ENCODE measurements at places on chromosomes 3 and 15.

- DNase-seq, result no peak
These were observed 20.5 kb downstream of the TIGIT start for GRCh38 chr3:114314282-114314681.

DNA sequence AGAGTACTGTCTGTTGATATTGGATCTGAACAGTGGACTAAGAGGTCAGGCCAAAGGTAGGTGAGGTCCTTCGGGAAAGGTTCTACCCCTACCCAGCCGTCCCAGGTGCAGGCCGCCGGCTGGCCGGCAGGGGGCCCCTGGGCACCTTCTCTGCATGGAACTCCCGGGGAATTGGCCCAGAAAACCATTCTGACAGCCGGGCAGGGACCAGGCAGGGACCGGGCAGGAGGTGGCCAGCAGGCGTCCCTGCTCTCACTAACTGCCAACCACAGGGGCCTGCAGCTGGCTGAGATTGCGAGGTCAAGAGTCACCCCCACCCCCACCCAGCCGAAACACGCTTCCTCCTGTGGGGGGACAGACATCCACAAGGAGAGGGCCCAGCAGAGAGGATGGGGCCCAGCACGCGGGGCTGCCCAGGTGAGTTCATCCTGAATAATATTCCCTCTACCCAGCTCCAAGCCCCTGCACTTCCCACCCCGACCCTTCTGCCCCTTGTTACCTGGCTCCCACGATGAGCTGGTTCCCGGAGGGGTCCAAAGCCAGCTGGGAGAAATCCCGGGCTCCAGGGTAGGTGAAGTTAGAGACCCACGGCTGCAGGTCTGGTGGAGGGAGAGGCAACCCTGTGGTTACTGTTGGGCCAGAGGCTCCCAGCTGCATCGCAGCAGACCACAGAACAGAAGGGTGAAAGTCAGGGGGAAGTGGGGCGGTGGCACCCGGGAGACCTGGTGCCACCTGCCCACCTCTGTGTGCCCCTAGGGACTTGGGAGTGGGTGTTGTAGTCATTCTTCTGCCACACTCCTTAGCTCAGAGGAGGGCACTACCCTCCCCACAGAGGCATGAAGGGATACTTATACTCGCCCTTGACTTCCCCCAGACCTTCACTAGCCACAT is 84.4 kb downstream of the SEMA5B start:
- peak; percentile 69 for DNase-seq

DNA sequence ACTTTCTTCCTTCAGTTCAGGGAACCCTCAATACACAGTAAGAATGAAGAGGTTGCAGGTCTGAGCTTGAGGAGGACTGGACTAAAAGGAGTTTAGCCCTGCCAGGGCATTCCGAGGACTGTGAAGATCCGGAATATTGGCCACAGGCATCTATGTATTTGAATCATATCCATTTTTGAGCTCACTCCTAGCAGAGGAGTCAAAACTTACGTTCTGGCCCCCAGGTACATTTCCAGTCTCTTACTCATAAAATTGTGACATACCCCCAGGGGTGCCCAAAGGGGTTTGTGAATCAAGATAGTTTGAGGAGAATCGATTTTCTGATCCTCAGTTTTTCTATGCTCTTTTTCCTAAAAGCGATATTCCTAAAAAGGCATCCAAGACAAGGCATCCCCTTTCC is 27.6 kb upstream of the SRP14 start:
- no peak for DNase-seq

GRCh38 chr3:70970171-70970570 is 613.4 kb downstream of the FOXP1 start:
- DNase-seq, result no peak

DNA sequence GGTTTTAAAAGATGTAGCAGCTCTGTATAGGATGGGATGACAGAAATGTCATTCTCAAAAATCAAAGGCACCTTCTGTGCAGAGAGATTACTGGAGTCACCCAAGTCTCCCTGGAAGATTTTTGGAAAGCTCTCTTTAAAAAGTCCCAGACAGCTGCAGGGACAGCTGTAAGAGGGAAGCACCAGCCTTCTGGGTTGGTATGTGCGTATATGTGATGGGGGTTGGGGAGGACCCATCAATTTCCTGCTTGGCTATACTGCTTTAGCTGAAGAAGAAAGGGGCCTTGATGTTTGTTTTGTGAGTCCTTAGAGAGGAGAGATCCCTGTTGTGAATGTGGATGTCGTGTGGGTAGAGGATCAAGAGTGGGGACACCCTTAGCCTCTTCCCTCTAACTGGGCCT is 5.4 kb upstream of the SEC11A start:
- no peak for DNase-seq

- no peak for DNase-seq
These were observed 17.3 kb downstream of the SPATA12 start for GRCh38 chr3:57077630-57078343.

DNA sequence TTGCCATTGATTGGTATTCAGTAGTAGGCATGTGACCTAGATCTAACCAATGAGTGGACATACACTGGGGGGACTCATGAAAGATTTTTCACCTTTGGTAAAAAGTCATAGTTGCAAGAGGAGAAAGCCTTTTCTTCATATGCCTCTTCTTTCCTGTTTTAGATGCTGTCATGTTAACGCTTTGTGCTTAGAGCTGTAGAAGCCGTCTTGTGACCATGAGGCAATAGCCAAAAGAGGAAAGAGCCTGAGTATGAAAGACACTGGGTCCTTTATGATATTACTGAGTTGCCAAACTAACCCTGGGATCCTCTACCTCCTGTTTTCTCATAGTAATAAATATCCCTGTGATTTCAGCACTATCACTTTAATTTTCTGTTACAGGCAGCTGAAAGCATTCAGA is 396.0 kb downstream of the FHIT start:
- DNase-seq, result no peak

- no peak for DNase-seq
These were observed 101.7 kb downstream of the IGSF11 start for GRCh38 chr3:118932822-118933558.

- no peak for DNase-seq
These were observed 148.3 kb upstream of the TRIM42 start for GRCh38 chr3:140529558-140529957.

DNA sequence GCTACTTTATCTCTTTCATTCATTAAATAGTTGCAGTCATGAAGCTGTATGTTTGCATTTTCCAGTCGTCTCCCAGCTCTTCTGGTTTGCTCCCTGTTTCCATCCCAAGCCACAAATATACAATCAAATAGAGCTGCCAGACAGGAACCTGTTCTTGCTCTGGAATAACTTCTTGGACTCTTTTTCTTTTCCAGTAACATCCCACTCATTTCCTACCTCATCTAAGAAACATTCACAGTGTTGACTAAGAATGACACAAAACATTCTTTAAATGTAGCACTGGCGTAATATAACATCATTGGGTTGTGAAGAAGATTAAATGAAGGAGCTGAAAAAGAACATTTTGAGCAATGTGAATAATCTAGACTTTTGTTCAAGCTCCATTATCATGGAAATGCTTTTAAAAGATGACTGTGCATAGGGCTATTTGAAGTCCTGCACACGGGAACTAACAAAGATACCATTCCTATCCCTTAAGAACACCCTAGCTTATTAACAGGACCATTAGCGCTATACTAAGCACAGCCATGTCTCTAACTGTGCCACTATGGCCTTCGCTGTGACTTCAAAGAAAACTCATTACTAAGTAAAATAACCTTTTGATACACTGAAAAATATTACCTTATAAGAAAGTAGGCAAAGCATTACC is 574.0 kb downstream of the NAALADL2 start:
- no peak for DNase-seq

DNA sequence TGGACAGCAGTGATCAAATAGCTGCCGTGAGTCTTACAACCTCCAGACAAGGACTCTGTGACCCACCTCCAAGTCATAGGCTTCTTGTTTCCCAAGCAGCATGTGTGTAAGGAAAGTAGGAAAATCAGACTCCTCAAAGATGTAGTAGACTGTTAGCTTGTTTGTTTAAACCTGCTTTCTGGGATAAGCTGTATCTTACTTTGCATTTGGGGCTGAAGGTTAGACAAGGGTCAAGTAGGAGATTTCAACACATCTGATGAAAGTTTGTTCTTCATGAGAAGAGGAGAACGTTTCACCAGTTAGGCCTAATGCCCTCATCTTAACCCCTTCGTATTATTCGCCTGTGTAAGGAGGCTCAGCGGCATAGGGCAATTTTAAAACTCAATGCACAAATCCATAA is 756.4 kb upstream of the NR2F2 start:
- DNase-seq, result no peak

DNA sequence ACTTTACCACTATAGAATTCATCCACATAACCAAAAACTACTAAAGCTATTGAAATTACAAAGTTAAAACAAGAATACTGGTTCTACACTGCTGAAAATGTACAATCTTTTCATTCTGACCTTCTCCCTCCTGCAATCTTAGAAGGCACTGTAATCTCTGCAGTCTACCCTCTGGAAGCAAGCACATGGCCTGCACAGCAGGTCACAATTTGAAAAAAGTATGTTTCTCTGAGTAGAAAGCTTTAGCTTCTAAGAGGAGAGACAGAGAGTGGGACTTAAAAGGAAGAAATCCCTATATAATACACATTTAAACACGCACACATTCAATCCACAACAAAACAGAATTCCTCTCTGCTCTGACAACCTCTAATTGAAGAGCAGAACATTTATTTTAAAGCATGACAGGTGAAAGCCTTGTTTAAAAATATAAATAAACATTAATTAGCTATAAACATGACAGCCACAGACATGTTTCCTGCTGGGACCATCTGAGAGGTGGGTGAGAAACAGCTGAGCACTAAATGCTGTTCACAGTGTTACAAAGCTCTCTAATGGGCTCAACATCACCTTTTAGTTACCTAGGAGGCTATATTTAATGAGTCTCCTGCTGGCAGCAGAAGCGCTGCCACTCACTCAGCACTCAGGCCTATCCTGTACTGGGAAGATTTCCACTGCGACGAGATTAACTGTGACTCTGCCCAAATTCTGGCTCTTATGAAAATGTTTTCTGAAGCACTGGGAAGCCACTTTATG is 447.4 kb downstream of the AGBL1 start:
- DNase-seq, result no peak

GRCh38 chr3:107950417-107950816 is 140.4 kb downstream of the CD47 start:
- no peak for DNase-seq

DNA sequence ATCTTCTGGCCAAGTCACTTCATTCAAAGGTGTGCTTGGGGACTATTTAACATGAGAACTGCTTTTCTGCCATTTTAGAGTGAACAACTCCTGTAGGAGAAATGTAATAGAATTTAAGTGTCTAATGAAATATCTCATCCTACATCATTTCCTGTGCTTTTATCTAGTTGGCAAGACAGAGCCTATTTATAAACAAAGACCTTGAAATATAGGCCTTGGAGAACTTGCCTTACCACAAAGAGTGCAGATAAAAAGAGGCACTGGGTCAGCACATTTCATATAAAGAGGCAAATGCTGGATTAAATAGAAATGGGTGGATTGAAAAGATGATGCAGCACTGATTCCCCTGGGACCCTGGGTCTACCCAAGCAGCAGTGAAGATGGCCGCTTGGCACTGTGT is 278.0 kb downstream of the SUCLG2 start:
- DNase-seq, result no peak

- DNase-seq, result peak; percentile 78
These were observed 41.6 kb upstream of the DLG1 start for GRCh38 chr3:197339841-197340520.

DNA sequence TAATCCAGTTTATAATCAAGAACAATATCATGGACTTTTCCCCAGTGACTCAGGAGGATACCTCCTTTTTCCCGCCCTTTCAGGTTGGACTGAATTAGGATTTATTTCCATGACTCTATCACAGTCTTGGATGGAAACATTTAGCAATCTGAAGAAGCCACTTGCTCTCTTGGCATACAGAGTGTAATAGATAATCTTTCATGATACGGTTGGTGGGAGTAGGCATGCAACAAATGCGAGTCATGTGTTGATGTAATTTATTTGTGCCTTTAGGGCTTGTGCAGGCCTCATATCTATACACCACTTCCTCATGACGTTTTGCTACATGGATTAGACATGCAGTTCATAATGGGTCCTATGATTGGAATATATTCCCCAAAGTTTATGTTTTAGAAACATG is 54.2 kb upstream of the MCTP2 start:
- DNase-seq, result peak; percentile 48

DNA sequence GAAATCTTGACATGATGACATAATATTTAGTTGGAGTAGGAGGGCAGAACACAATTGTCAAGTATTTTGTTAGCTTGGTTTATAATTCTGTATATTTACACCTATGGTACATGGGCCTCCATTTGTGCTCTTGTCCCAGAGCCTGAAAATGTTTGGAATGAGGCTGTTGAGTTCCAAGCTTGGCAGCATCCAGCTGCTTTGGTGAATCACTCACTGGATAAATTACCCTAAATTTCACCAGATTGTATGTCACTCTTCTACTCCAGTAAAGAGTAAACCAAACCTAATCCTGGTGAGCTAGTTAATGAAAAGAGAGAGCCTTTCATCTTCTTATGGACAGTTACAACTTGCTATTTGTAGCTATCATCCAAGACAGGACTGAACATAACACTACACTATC is 928.7 kb downstream of the DIPK2A start:
- DNase-seq, result no peak

DNA sequence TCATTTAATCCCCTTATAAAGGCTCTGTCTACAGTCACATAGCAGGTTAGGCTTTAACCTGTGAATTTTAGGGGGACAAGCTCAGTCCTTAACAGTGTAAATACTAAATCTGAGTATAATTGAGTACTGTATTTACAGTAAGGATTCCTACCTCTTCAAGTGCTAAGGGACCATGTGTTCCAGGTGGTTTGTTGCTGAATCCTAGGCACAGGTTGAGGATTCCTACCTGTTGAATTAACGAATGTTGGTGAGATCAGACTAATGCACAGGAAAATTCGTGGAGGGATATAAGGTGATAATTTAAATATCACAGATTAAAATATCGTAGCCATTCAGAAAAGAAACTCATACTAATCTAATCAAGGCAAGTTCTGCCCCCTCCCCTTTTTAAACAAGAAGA is 24.9 kb downstream of the CDV3 start:
- DNase-seq, result no peak

DNA sequence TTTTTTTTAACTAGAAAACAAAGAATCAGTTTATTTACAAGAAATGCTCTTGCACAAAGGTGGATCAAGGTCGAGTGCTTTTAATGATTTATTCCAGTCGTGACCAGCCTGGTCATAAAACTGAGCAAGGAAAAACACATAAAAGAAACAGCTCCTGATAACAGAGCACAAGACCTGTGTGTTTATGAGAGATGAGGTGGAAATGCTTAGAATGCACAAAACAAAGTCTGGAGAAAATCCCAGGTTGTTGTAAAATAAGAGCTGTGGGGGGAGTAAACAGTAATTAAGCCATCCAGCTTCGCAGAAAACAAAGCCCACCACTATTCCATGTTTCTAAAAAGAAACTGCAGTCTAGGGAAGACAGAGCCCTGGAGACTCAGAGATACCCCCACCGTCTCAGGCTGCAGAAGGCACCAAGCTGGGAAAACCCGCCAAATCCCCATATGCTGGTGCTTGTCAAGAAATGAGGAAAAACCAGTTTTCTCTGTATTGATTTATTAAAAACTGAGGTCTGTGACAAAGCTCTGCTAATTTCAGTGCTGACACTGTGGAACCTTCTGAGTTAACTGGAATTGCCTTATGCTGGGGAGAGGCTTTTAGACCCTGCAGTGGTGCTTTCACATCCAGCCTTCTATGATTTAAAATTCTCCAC is 139.3 kb downstream of the ADAMTS17 start:
- DNase-seq, result no peak

Measured in RCC 7860 (cell line).